ENCODE measurements at places on chromosomes 12 and 14. TPM values are rescaled to one million over a fixed set of nuclear protein-coding genes. Genes with fewer than 3 reads are reported as not detected.

DNA sequence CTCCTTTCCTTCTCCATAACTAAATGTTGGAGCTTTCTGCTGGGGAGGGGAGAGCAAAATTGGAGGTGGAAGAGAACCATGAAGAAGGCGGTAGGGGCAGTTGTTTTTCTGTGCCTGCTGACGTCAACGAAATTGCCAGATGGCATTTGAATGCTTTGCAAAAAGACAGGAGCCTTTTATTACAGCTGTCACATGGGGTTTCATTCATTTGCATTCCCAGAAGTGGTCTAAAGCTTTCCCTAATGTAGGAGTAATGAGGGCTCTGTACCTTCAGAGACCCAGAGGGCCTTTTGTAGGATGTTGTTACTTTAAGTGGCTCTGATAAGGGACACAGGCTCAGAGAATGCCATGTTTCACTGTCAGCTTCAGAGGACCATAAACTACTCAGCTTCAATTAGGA lies 107.1 kb upstream of the SLCO1C1 start:
- no peak for DNase-seq

DNA sequence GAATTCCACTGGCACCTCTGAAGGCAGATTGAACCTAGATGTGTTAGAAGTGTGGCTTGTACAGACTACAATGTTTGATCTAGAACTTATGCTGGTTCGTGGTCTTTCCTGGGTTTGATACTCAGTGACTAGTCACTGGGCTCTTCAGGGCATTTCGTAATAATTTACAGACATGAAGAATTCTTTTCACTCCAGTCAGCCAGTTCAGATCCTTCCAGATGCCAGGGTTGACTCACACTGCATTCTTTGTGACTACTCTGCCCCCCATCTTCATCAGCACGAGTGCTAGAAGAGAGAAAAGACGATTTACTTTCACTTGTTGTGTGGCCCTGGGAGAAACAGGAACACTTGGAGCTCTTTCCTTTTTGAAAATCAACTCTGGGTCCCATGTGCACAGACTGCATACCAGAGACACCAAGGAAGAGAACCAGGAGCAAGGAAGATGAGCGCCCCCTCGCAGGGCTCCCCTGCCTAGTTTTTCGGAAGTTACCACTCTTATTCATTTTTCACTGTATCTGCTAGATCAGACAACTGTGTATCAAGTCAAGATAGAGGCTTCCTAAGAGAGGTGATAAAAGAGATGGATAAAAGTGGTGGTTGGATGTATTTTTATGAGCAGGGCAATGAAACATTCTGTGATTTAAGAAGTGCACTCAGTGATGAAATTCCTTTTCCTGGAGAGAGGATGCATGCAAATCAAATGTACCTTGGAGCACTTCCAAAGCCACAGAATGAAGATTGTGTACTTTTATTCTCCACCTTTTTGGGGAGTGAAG lies 33.5 kb upstream of the EVL start:
- no peak for DNase-seq

DNA sequence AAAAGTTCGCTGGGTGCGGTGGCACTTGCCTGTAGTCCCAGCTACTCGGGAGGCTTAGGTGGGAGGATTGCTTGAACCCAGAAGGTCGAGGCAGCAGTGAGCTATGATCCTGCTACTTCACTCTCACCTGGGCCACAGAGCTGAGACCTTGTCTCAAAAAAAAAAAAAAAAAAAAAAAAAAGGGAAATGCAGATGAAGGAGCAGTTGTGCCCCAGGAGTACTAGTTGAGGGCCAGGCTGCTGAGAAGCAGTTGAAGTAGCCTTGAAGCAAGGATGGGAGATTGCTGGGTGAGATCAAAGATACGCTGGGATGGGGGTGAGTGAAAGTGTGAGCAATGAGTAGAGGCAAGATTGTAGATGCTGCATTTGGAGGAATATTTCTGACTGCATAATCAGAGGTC lies 93.4 kb upstream of the DNM1L start:
- DNase-seq: no peak

- DNase-seq: no peak
These were observed 83.7 kb downstream of the CHGA start for GRCh38 chr14:93006567-93007051.

- no peak for DNase-seq
These were observed 17.2 kb upstream of the ELK3 start for GRCh38 chr12:96177013-96177412.

DNA sequence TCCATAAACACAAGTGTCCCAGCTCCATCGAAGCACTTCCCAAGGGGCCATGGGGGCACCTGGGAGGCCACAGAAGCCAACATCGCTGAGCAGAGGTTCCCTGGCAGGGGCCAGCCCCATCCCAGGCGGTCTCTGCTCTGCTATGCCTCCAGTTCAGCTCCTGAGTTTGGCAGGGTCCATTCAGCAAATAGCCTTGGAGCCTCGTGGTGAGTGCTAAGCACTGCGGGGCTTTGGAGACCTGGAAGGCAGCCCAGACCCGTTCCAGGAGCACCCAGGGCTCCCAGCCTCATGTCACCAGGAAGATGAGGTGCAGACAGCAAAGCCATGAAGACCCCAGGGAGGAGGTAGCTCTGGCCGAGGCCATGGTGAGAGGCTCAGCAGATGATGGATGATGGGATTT lies 109.5 kb downstream of the LGMN start:
- DNase-seq: no peak

GRCh38 chr12:93827179-93827578 lies 150.0 kb downstream of the CRADD start:
- DNase-seq: no peak

GRCh38 chr12:16003460-16003859 lies 92.3 kb downstream of the DERA start:
- no peak for DNase-seq

DNA sequence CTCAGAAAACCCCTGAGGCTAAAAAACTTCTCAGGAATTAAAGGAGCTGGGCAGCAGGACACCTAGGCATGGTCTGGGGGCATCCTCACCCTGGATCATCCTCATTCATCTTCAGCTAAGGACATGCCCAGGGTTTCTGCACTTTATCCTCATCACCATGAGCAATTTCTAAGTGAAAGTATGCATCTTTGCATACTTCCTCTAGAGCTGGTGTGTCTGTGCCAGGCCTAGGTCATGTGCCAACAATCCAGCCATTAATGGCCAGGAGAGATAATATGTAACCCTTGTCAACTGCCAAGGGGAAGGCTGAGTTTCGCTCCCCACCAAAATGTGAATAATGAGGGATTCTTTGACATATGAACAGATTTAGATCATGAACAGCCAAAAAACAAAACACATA lies 160.5 kb downstream of the KITLG start:
- no peak for DNase-seq

GRCh38 chr12:51901881-51902280 lies 5.4 kb upstream of the ACVRL1 start:
- DNase-seq: no peak

- no peak for DNase-seq
These were observed 16.5 kb downstream of the TPCN1 start for GRCh38 chr12:113237748-113238147.

- DNase-seq: no peak
These were observed 172.3 kb upstream of the NOS1 start for GRCh38 chr12:117533687-117534086.

DNA sequence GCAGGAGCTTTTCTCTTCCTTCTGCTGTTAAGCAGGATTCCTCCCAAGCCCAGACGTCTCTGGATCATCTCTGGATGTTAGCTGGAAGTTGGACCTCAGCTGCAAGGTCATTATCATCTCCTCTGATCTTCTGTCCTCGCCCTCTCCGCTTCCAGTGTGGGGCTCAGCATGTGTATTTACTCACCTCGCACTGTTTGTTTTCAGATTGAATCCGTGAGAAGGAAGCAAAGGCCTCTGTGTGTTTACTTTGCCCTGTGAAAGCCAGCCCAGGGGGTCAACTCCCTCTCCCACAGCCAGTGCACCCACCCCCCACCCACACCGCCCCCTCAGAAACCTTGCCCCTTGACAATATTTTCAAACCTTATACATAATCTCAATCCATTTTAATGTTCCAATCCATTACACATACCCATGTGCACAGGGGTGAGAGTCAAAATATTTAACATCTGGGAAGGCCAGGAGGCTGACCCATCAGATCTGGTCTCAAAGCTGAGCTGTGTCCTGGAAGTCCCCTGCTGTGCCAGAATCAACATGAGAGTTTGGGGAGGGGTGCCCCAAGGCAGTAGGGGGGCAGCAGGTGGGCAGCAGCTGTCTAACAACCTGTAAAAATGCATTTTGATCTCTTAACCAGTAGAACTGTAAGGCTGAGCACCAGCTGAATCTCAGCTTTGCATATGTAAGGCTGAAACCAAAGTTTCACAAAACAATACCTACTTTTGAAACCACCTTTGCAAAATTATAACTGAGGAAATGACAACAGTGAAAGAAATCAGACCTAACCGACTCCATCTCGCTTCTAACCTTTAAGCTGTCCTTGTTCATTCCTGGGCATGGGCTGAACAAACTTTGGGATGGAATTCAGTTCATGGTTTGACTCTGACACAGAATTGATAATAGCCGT lies 157.9 kb downstream of the ZNF664 start:
- no peak for DNase-seq

GRCh38 chr14:89025561-89026236 lies 201.2 kb downstream of the TTC8 start:
- DNase-seq: peak; percentile 57

GRCh38 chr12:132568301-132568700 lies 42.1 kb downstream of the LRCOL1 start:
- DNase-seq: no peak

DNA sequence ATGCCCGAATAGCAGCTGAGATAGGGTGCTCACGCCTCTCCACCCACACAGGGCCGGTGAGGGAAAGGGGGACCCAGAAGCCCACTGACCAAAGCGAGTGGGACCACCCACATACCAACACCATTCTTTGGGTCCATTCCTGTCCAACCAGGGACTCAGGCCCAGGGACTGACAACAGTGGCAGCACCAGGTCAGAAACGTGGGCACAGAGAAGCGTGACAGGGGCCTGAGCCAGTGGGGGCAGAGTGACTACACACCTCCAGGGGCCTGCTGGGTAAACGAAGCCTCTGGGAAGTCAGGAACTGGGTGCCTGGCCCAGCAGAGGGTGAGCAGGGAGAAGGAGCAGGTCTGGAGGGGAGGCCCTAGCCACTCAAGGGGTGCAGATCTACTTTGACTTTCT lies 13.7 kb downstream of the SPRYD3 start:
- DNase-seq: no peak

- peak; percentile 40 for DNase-seq
These were observed 13.9 kb downstream of the KRT7 start for GRCh38 chr12:52246720-52247621.

DNA sequence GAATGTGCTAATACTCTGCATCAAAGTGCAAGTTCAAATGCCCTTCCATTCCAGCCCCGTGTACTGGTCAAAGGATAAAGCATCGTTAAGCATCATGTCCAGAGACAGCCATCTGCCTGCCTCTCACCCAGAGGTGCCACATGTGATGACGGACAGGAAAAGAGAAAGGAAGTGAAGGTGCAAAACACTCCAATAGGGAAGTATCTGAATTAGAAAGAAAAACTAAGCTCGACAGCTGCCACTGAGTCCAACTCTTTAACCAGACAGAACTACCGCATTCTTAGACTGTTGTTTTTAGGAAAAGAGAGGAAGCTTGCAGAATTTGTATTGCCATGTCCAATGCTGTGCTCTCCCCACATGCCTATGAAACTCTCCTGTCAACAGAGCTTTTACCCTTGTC lies 465.0 kb upstream of the SOX5 start:
- no peak for DNase-seq

P2RX7 gene
- 12.0 TPM for total RNA-seq

LBHD2 gene
- not detected for total RNA-seq

GPX2 gene
- total RNA-seq: not detected

LMNTD1 gene
- total RNA-seq: not detected

SLCO1C1 gene
- total RNA-seq: 1.6 TPM

ANO4 gene
- total RNA-seq: not detected

All from heart left ventricle (tissue), 16 donors.